ENCODE measurements at places on chromosomes 6 and 20.

DNA sequence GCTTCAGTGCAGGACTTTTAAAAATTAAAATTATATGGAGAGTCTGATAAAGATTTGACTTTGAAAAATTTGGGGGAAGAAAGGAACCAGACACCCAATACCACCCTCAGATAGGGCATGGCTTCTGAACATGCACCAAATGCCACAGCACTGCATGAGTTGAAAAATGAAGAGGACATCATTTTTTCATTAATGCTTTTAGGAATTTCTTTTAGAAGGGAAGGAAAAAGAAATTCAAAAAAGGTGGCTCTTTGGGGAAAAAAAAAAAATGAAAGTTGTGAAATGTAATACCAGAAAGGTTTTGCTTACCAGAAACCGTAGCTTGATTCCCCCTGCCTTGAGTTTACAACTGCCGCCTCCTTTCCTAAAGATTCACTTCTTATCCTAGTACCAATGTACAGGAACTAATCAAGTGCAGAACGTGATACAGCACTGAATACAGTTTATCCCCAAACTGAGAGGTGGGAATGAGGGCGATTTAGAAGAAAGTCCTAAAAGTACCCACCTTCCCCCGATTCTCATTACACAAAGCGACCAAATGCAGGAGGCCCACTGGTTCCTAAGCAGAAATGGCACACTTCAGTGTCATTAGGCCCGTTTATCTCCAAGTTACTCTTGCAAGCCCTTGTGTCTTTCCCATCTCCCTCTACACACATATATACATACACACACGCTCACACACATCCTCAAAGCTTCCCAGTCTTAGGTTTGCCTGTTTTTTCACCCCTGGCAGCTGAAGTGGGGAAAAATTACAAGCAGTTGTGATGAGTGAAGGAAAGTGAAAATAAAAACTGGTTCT, 2.8 kb downstream of the PPP1R10 start:
- no peak for DNase-seq

- no peak for DNase-seq
Observed at GRCh38 chr6:116726947-116727346, 38.6 kb downstream of the FAM162B start.

DNA sequence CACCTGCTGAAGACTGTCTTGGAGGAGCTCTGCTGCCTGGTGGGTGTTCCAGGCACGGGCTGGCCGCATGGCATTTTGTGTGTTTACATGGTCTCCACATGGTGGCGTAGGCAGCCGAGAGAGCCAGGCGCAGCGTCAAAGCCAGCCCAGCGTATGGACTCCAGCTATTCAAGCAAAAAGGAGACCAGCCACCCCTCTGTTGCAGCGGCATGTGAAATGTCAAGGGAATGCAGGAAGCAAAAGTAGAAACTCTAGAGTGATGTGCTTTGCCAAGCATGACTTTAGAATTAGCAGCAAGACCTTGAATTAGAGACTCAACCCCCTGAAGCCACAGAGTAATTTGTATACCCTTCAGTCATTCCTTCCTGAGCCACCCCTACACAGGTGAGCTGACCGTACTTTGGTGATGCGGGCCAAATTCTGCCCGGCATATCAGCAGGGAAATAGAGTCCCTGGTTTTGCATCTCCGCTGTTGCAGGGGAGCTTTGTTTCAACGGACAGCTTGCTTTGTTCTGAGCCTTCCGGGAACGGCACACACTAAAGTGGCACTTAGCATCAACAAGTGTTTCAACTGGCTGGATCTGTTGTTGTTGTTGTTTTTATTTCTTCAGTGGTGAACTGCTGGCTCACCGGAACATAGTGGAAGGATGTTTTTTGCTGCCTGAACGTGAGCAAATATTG, 48.5 kb downstream of the FNDC1 start:
- no peak for DNase-seq

- DNase-seq = no peak
Observed at GRCh38 chr6:108656836-108657235, 96.1 kb downstream of the FOXO3 start.

DNA sequence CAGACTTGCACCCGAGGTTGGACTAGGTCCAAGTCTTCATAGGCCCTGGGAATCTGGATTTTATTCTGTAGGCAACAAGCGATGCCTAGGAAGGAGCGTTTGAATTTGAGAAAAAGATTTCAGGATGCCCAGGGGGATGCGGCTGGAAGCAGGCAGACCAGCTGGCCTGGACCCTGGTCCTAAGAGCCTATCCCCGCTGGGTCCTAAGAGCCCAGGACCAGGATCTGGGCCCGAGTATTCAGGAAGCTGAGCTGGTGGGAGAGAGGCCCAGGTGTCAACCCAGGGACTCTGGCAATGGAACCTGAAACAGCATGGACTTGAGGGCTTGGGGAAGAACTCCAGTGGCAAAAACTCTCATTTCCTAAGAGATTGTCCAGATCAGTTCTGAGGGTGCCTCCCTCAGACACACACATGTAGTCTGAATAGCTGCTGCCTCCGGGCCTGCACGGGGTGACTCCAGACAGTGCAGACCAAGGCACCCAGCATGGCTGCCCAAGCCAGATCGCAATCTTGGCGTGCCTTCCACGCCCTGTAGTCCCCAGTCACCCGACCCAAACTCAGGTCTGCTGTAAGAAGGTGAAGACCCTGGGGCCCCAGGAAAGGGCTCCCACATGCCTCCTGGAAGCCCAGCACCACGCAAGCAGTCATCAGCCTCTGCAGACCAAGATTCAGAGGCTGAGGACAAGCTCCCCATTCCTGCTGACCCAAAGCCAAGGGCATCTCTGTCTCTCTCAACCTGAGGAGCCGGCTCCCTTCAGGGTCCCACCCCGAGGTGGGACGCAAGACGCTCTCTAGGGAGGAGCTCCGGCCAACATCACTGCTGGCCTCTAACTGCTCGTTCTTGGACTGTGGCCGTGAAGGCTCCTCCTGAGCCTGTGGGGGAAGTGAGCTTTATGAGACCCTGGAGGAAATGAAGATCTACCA, 34.4 kb downstream of the RRBP1 start:
- DNase-seq = no peak

DNA sequence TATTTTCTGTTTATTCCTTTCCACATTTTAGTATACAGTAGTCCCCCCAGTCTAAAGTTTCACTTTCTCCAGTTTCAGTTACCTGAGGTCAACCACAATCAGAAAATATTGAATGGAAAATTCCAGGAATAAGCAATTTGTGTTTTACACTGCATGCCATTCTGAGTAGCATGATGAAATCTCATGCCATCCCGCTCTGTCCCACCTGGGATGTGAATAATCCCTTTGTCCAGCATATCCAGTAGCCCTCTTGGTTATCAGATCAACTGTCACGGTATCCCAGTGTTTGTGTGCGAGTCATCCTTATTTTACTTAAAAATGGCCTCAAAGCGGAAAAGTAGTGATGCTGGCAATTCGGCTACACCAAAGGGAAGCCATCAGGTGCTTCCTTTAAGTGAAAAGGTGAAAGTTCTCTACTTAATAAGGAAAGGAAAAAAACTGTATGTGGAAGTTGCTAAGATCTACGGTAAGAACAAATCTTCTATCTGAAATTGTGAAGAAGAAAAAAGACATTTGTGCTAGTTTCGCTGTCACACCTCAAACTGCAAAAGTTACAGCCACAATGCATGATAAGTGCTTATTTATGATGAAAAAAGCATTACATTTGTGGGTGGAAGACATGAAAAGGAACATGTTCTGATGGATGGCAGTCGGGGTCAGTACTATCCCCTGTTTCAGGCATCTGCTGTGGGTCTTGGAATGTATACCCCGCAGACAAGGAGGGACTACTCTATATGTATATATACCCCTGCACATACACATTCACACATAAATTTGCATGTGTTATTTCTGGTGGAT, 11.3 kb downstream of the NOX3 start:
- DNase-seq = no peak

GRCh38 chr6:137870744-137871247, 3.7 kb downstream of the TNFAIP3 start:
- DNase-seq = no peak

GRCh38 chr6:67331304-67331703, 1303.8 kb upstream of the ADGRB3 start:
- DNase-seq = no peak

DNA sequence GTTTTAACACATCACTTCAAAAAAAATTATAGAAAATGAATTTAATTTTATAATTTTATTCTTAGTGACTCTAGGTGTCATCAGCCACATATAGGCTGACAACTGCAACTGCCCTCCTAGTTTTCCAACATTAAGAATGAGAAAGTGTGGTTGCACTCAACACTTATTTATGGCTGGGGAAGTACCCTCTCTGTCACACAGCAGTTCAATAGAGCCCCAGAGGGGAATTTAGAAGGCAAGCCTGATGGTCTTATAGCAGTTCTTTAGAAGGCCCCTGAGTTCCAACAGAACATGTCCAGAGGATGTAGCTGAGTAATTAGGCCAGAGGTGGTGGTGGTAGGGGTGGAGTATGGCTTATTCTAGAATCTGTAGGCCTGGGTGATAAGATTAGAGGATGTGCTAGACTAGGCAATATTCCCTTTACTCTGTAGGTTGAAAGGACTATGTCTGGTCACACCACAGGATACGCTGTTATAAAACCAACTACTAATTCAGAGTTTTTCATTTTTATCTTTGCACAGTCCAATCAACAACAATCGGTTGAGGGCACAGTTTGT, 226.5 kb upstream of the CITED2 start:
- DNase-seq = no peak

DNA sequence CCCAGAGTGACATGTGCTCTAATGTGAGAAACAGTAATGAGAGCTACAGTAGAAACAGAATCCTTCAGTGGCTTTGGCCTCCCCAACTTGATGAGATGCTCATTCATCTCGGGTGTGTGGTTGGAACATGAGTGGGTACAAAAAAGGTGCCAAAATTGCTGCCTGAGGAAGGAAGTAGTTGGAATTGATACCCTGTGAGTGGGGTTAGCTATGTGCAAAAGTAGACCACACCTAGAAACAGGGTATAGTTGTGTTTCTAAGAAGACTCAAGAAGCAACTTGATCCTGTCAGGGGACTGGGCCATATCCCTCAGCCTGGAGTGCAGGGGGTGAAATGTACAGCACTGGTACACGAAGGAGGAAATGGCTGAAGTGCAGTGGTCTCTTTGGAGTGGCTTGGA, 206.4 kb upstream of the SUPT3H start:
- no peak for DNase-seq

DNA sequence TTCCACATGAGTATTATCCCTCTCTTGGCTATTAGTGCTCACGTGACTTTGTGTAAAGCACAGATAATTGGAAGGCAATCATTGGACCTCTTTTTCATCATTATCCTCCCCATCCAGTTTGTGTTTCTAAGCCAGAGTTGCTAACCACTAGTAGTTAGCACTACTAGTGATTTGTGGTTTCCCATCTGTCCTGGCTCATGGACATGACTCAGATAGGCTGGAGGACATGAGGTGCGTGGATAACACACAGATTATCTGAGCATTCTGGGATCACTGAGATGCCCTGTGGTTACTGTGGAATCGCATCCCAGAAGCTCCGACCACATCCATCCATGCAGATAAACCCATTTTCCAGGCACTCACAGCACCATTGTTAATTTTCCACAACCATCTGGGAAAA, 123.8 kb upstream of the NAA20 start:
- no peak for DNase-seq

DNA sequence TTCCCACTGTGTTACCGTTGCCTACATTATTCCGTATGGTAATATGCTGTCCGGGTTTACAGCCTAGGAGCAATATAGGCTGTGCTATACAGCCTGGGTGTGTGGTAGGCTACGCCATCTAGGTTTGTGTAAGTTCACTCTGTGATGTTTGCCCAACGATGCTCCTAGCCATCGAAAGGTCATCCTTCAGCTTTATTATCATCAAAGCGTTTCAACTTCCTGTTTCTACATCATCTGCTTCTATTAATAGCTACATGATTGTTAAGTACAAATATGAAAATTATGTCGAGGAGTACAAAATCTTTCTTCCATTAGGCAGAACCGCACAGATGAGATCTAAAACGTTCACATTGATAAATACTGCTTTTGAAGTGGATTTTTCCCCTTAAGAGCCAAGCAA, 69.9 kb downstream of the PPP1R14C start:
- no peak for DNase-seq

- no peak for DNase-seq
Observed at GRCh38 chr20:34268851-34269636, 27.8 kb downstream of the ASIP start.

GRCh38 chr20:2300420-2300819, 4.6 kb downstream of the TGM3 start:
- no peak for DNase-seq

DNA sequence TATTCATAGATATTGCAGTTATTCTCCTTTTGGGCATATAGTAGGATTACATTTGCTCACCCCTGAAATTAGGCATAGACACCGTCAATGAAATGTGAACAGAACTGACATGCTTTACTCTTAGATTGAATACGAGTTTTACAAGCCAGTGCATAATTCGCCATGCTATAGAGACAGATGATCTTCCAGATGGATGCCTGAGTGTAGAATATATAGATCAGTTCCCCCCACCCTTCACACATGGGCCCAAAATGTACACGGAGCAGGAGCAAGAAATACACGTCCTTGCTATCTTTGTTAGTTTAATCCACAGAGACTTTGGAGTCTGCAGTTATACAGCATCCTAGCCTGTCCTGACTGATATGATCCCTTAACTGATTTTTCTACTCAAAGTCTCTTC, 47.4 kb downstream of the LAMA2 start:
- DNase-seq = no peak

DNA sequence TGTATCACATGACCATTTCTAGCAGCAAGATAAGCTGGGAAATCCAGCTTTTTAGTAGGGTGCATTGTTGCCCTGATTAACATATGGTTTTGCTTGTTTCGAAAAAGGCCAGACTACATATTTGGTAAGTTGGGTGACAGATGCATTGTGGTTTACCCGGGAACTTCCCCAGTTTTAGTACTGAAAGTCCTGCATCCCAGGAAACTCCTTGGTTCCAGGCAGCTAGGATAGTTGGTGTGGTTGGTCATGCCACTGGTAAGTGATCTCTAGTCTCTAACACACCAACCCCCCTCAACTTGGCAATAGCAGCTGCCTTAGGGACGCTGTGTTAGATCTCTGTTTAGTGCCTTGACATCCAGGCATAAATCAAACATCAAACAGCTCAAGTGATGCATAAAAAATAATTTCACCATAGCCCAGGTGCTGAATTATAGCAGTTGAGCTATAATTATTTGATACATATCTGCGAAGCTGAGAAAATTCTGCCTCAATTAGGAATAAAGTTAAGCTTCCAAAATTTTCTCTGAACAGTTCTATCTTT, 216.5 kb downstream of the TFAP2C start:
- no peak for DNase-seq

DNA sequence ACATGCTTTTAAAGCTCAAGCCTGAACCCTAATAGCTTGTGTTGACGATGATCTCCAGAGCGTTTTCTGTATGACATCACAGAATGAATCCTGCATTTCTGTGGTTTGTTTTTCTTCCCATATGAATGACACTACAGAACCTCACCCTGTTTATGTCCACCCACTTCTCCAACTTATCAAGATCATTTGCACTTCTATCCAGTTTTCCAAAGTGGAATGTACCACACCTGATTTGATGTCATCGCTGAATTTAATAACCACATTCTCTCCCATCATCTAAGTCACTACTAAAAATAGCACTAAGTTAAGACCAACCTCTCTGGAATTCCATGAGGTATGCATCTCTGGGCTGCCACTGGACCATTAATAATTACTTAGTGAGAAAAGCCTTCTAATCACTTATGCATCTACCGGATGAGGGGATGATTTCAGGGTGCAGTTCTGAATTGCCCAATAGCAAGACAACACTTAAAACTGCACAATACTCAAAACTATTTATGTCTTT, 33.3 kb upstream of the CITED2 start:
- no peak for DNase-seq

GRCh38 chr6:80403365-80403764, 296.9 kb downstream of the BCKDHB start:
- DNase-seq = no peak

All from NCI-H2029 treated with DMSO at 0.1 percent for 48 hours (cell line).